ENCODE measurements at places on chromosomes 4 and X.
A peak's percentile ranks its signal among the peaks of the same experiment; 100 is the strongest.

DNA sequence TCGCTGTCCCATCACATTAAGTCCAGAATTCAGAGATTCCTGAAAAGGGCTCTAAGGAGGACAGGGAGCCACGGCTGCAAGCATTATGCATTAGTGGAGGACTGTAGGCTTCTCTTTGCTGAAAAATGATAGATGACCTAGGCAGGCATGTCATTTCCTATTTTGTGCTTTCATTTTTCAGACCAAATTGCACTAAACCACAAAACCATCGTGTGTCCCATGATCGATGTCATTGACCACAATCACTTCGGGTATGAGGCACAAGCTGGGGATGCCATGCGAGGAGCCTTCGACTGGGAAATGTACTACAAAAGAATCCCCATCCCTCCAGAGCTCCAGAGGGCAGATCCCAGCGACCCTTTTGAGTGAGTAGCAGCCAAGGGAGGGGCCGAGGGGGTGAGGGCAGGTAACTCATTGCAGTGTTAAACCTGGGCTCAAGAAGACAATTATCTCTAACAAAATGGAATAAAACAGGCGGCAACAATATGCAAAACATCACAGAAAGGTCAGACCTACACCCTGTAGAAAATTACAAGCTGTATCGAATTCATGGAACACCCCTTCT lies 355.2 kb upstream of the GALNT7 start:
- DNase-seq, result no peak

GRCh38 chr4:65917486-65917885 lies 247.2 kb upstream of the EPHA5 start:
- DNase-seq, result no peak

DNA sequence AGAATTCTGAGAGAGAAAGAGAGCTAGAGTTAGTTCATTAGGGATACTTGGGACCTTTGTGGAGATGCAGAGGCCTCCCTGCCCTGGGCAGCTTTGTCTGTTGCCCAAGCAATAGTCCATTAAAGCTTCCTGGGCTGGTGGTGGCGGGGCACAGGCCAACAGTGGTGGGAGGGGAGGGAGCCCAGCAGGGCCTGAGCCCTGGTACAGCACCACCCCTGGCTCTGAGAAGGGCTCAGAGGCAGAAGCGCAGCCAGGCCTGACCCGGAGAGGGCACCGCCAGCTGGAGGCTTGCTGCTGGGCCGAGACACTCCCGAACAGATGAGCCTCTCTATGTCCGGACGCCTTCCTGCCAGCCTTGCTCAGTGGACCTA lies 65.3 kb downstream of the EFNB1 start:
- no peak for DNase-seq

GRCh38 chrX:149370097-149370496 lies 135.0 kb downstream of the IDS start:
- no peak for DNase-seq

- peak; percentile 50 for DNase-seq
Measured at GRCh38 chr4:140052050-140052449, 101.9 kb downstream of the MAML3 start.

DNA sequence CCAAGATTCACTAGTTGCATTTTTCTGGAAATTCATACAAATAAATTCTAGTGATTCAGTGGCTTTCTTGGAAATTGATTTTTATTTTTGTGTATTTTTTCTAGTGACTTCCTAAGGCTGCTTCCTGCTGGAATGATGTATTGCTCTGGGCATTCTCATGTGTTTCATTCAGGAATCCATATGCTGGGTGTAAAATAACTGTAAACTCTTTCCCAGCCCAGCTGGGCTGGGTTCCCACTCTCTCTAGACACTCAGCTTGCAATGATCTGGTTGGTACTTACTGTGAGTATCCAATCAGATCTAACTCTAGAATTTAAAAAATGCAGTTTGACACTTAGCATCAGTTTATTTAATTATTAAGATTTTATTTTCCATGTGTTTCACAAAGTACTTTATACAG lies 882.2 kb downstream of the STIM2 start:
- DNase-seq, result no peak

DNA sequence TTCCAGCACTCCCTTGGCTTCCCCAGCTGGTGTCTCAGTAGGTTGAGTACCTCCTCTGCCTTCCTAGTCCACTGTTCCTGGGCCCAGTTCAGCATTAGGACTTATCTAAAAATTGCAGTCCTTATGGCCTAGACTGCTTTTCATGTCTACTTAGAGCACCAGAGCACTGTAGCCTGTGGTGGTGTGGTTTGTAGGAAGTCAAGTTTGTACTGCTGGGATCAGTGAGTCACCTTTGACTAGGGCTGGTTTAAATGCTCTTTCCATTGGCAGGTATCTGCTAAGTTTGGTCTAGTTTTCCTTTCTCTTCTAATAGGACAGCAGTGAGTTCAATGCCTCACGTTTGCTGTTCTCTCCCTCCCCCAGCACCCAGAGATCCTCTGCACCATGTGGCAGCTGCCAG lies 233.6 kb upstream of the WDFY3 start:
- DNase-seq, result no peak

DNA sequence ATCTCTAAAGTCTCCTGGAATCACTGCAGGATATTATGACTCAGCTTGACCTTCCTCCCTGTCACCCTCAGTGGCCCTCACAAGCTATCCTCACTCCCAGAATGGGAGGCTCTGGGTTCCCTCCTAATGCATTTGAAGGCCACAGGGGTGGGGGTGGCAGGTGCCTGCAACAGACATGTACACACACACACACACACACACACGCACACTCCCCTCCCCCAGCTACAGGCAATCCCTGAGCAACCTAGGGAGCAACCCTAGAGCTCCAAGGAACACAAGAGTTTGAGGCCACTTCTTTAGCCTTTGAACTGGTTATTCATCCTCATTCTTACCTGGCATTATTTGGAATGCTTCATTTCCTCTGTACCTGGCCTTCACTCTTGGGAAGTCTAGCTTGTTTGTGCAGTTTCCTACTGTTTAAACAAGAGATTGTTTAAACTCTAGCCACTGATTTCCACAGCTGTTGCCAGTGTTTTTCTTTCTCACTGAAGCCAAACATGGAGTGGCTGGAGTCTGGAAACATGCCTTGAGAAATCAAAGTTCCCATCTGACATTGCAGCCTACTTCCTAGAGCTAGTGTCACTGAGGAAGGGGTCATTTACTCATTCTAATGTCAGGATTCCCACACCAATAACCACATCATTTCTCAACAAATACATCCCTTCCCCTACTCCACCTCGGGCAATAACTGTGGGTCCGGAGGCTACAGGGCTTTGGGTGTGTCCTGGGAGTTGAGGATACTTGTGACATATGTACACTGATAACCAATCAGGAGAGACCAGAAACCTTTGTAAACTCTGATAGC lies 37.7 kb downstream of the MAOA start:
- DNase-seq, result no peak

GRCh38 chrX:2445662-2446623 lies 54.8 kb downstream of the DHRSX start:
- DNase-seq, result no peak

DNA sequence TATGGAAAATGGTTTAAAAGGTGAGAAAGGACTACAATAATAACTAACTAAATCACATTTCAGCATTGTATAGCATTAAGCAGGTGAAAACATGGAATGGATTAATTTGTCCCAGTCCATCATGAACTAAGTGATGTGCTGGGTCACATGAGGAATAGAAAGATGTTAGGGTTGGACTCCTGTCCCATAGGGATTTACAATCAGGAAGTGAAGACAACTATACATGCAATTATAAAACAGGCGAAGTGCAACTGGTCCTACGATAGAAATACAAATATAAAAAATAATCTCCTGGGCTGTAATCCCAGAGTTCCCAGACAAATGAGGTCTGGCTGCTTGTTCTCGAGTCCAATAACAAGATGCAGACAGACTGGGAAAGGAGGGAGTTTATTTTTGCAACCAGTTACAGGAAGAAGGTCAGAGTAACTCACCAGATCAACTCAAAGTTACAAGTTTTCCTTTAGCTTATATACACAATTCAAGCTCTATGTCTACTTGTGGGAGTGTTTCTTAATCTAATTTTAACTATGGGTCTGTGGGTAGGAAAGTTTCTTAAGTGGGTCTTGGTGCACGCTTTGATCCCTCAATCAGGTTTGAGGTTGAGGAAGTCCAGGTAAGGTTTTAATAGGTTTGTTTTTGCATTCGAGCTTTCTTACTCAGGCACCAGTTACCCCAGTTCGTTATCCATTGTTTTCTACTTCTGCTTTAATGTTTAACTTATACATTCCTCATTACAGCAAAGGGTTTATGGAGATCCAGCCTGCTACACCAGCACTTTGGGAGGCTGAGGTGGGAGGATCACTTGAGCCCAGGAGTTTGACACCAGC lies 50.1 kb downstream of the IGFBP7 start:
- no peak for DNase-seq

GRCh38 chr4:68592673-68593072 lies 16.6 kb upstream of the UGT2B17 start:
- DNase-seq, result no peak

DNA sequence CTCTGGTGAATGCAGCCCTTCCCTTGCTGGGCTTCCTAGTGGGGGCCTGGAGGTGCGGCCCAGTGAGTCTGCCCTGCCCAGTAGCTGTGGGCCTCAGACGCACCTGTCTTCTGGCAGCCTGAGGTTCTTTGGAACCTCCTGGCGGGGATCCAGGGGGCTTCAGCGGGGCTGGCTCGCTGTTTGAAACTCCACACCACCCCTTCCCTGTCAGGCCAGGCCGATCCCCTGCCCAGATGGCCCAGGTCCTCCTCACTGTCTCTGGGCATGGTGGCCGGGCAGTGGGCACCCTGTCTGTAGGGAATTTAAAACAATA lies 10.7 kb upstream of the NKX1-1 start:
- no peak for DNase-seq

GRCh38 chr4:32847461-32847860 lies 2127.3 kb downstream of the PCDH7 start:
- DNase-seq, result no peak

- DNase-seq, result no peak
Measured at GRCh38 chr4:165208741-165209388, 1.5 kb downstream of the KLHL2 start.

- no peak for DNase-seq
Measured at GRCh38 chr4:17721496-17722355, 59.7 kb downstream of the FAM184B start.

DNA sequence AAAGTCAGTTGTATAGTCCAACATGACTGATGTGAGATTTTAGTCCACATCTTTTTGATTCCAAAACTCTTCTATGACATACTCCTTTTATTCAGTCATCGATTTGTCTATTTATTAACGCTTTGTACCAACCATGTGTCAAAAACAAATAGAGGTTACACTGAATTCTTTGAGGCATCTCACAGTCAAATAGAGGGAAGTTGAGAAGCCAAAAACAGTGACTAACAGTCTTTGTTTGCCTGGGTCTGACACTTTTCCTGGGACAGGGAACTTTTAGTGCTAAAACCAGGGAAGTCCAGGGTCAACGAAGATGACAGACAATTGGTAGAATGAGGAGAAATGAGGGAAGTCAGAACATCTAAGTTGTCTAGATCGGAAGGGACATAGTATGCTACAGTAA lies 169.9 kb upstream of the HS3ST1 start:
- DNase-seq, result no peak

DNA sequence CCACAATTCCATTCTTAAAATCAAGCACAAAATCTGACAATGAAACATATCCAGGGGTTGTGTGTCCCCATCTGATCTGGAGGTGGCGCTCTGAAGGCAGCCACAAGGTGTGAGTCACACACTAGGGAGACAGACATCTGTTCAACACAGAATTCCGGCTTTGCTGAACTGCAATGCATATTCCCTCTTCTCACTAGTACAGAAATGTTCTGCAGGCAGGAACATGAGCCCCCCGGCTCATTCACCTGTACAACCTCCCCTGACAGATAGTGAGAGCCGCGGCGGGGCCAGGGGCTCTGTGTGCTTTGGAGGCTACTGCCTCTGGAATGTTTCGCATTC lies 41.9 kb downstream of the WDR1 start:
- no peak for DNase-seq

DNA sequence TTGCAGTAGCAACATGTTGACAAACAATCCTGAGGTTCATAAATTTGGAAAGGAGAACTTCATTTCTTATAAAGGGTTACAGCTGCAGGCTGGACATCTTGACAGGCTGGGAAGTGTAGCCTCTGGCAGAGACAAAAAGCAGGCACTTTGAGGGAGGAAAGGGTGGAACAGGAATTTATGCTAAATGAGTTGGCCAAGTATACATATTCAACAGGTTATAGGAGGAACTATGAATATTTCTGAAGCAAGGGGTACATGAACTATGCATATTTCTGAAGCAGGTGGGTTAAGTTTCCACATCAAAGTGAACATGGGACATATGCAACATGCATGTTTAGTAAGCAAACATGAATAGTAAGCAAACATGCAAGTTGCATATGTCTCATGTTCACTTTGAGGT lies 1.6 kb upstream of the ANTXR2 start:
- no peak for DNase-seq

- DNase-seq, result no peak
Measured at GRCh38 chr4:139607502-139608060, 51.6 kb upstream of the SETD7 start.

DNA sequence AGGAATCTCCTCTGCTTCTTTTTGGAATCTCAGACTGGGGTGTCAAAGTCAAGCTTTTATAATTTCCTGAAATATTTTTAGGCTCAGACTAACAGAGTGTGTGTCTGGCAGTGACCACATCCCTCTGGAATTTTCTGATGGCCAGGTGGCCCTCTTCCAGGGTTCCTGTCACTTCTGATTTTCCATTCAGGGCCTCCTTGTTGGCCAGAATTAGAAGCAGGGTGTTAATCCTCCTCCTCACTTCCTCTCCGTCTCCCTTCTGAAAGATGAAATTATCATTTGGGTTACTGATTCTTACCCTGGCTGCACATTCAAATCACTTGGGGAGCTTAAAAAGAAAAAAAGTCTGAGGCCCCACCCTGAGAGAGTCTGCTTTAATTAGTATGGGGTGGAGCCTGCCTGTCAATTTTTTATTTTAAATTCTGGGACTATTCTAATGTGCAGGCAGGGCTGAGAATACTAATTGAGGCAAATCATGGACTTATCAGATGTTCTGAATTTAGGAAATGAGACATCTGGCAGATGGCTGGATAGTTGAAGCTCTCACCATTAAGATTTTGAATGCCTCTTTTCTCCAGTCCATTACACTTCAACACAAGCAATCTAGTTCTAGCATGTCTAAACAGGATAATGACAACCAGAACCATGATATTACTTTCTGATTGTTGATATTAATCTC lies 43.2 kb downstream of the HAND2 start:
- DNase-seq, result no peak

GRCh38 chr4:185304944-185305690 lies 90.6 kb downstream of the LRP2BP start:
- peak; percentile 14 for DNase-seq

DNA sequence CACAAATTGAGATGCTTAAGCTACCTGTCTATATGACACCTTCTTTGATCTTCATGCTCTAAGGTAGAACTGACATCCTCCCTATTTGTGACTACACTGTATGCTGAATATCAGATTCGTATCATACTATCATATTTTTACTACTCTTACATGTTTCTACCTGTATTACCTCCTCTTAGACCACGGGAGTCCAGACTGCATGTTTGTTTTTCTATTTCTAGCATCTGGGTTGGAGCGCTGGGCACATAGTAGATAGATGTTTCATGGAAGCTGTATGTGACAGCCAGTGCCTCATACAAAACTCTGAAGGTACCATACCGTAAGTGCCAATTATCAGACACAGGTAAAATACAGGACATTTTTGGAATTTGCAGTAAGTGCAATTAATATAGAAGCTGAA lies 47.6 kb downstream of the ATP10D start:
- DNase-seq, result no peak

GRCh38 chr4:76803522-76803921 lies 94.4 kb downstream of the SOWAHB start:
- DNase-seq, result no peak

GRCh38 chr4:10167201-10167600 lies 50.6 kb upstream of the WDR1 start:
- DNase-seq, result no peak

All from activated CD4-positive, alpha-beta T cell treated with anti-CD3 and anti-CD28 coated beads, Interleukin-2, amount 10 ng/mL, durations not matched to agents 7 days and 5 days (primary cell).